ENCODE measurements at places on chromosomes 4 and X. TPM values are rescaled to one million over a fixed set of nuclear protein-coding genes. Genes with fewer than 3 reads are reported as not detected.

Gene GIMD1
- total RNA-seq: not detected

Gene ALAS2
- not detected for total RNA-seq

Gene GPR50
- not detected for total RNA-seq

GRCh38 chr4:74487771-74488170 is 42.8 kb downstream of the AREG start:
- no peak for DNase-seq

- DNase-seq: no peak
Observed at GRCh38 chr4:76233967-76234678, 17.4 kb upstream of the FAM47E start.

- DNase-seq: no peak
Observed at GRCh38 chr4:38149997-38150671, 189.9 kb downstream of the PTTG2 start.
